M059J (cell line): ENCODE measurements at places on chromosomes 3 and 15.

GRCh38 chr15:32096213-32096612, 65.9 kb downstream of the CHRNA7 start:
- DNase-seq: no peak

GRCh38 chr3:62919784-62920465, 44.7 kb upstream of the CADPS start:
- no peak for DNase-seq

DNA sequence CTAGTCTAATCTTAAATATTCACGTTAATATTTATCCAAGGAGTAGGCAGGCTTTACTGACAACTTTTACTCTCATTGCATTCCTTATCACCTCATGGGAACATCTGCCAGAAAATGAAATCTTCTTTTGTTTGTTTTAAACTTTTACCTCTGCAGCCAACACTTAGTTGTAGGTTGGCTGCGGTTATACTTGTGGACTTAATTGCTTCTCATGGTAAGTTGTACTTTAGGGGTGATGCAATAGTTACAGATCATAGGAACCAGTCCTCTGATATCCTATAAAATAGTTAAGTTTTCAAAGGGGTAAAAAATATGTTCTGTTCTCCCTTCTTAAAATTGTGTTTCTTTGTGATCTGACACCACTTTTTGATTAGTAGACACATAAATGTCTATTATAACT, 321.9 kb downstream of the ZPLD1 start:
- DNase-seq: peak; percentile 4

- no peak for DNase-seq
Observed at GRCh38 chr3:4508048-4508981, 15.2 kb downstream of the ITPR1 start.

DNA sequence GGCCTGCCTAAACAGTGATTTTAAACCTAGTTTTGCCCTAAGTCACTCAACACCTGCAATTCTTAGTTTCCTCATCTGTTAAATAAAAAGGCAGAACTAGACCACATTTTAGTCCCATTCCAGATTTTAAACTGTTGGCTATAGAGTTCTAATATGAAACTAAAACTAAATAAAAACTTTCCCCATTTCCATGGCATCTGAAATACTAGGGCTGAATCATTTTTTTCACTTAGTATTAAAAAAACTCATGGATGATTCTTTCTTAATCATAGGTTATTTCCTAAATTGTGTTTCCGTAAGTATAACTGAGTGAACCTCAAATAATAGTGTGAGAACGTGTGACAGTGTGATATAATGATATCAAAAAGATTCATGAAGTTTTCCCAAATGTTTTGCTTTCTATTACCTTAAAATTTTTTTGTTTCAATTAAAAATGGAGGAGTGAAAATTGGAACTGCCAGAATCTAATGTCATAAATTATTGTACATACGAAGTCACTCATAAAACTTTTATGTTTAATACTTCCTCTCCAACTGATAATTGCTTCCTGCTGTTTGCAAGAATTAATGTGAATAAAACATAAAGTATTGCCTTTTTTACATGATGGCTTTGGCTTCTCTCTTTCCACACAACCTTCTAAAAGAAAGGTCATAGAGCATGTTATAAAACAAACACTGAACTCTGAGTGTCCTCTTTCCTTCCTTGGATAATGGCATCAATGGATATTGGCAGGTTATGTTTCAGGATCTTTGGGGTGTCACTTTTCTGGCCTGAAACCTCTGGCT, 315.1 kb upstream of the MME start:
- no peak for DNase-seq

DNA sequence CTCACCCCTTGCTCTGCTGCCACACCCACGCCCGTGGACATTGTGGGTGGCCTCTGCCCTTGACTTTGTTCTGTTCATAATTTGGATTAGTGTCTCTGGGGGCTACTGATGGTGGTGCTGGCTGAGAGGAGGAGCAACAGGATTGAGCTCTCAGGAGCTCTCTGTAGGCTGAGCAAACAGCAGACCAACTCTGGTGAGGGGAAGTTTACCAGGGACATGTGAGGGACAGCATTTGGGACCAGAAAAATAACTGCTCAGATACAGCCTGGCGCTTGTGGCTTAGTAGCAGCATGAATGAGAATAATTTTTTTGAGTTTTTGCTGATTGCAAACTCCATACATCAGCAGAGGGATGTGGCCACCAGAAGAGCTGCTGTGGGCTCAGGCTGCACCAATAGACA, 14.8 kb downstream of the PPCDC start:
- DNase-seq: no peak
